Stomach (tissue), 19 donors: ENCODE measurements at places on chromosomes 11 and 22.

DNA sequence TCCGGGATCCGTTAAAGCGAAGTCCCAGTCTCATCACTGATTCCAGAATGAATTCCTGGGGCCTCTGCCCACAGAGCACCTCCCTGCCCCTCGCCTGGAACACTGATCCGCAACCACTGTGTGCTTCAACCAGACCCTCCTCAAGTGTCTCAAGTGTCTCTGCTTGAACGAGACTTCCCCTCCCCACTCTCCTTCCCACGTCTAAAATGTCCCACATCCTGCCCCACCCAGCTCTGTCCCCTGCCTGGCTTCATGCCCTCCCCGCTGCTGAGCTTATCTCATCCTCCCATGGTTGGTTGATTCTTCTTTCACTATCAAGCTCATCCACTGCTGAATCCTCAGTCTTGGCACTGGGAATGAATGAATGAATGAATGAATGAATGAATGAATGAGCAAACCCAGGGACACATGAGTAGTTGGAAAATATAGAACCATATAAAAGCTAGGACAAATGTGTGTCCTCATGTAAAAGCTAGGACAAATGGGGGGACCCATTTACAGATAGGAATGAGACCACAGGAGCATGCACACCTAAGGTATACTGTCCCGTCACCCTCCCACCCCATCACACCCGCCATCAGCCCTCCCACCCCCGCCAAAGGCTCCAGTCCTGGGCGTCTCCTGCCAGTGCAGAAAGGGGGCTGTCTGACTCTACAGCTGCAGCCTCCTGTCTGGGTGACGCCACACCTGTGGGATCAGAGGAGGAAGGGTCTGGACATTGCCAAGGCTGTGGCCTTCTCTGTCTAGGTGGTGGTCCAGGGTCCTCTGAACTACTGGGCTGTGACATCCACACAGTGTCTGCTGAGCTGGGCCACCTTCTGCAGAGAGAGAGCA lies 71.4 kb upstream of the LINC01488 start:
- DNase-seq, result no peak
- no peaks in the 10 kb centered on the region for H3K27me3 ChIP-seq

DNA sequence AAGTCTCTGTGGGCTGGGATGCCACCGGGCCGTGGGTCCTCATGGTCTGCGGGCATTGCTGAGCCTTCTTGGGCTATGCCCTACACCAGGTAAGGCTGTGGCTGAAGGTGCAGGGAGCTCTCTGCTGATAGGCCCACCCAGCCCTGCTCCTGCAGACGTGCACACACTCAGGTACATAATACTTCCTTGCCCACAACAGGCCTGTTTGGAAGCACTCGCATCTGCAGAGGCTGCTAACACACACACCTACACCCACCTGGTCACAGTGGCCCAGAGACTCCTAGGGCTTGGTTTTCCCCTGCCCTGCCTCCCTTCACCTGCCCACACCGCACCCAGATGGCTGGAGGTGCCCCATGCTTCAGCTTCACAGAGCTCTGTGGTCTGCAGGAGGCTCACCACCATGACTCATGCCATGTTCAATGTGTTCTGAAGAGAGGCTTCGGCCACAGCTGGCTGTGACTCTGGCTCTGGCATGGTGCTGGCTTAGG lies 72.8 kb upstream of the KCNQ1OT1 start:
- peaks cover 7% of the 10 kb centered on the region for H3K4me1 ChIP-seq
- DNase-seq, result peak; percentile 23
- H3K27ac ChIP-seq, result no peak overlapping the region
- no peak overlapping the region for H3K4me3 ChIP-seq

DNA sequence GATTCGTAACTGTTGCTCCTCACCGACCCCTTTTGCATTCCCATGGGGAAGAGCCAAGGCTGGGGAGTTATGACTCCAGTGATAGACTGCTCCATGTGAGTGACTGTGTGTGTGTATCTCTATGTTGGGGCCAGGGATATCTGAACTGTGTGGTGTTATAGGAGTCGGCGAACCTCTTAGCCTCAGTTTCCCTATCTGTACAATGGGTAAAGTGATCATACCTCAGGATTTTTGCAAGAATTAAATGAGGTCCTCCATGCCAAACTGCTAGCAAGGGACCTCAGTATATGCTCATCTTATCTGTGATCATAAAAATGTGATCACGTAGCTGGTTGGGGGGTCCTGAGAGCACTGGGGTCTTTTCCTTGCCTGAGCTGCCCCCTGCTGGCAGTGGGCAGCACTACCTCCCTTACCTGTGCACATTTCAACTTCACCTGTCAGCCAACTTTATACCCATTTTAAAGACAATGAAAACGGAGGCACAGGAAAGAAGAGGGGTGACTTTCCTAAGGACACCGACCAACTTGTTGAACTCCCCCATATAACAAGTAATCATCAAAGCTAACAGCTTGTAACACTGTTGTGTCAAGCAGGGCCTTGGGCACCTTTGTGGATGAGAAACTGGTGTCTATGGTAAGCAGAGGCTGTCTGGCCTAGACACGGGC lies 1.4 kb upstream of the DPP3 start:
- DNase-seq, result peak; percentile 58
- peaks cover 43% of the 10 kb centered on the region for H3K36me3 ChIP-seq
- H3K4me1 ChIP-seq, result peaks cover 18% of the 10 kb centered on the region
- H3K4me3 ChIP-seq, result peak overlapping the region; percentile 61

DNA sequence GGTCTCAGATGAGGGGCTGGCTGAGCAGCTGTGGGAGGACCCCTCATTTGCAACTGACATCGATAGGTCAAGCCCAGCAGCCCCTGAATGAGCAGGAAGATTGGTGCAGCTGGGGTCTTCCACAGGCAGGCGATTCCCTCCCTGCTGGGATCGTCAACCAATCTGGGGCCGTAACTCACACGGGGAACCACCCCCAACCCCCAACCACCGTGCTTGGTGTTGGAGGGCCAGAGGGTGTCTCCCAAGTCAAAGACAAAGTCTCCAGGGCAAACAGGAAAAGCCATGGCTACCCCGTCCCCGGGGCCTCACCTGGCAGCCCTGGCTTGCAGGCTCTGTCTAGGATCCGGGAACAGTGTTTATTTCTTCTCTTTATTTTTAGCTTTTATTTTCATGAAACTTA lies 26.9 kb upstream of the SCUBE1 start:
- H3K27me3 ChIP-seq, result no peaks in the 10 kb centered on the region
- H3K36me3 ChIP-seq, result no peaks in the 10 kb centered on the region
- peak; percentile 31 for DNase-seq

DNA sequence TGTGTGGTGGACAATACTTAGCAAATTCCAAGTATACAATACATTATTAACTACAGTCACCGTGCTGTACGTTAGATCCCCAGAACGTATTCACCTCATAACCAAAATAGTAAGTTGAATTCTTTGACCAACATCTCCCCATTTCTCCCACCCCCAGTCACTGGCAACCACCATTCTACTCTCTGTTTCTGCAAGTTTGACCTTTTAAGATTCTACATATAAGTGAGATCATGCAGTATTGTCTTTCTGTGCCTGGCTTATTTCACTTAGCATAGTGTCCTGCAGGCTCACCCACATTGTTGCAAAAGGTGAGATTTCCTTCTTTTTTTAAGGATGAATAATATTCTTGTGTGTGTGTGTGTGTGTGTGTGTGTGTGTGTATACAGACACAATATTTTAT lies 59.1 kb downstream of the IRAG1 start:
- no peaks in the 10 kb centered on the region for H3K27me3 ChIP-seq
- H3K27ac ChIP-seq, result no peak overlapping the region
- H3K4me3 ChIP-seq, result no peak overlapping the region
- DNase-seq, result no peak
- H3K4me1 ChIP-seq, result no peaks in the 10 kb centered on the region

DNA sequence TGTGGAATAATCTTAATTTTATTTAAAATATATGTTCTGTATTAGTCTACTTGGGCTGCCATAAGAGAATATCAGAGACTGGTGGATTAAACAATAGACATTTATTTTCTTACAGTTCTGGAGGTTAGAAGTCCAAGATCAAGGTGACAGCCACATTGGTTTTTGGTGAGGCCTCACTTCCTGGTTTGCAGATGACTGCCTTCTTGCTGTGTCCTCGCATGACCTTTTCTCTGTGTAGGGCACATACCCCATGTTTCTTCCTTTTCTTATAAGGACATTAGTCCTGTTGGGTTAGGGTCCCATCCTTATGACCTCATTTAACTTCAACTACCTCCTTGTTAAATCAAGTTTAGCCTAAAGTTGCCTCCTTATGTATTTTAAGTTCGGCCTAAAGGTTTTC lies 202.7 kb upstream of the MPPED2 start:
- peak; percentile 7 for DNase-seq
- no peak overlapping the region for H3K4me3 ChIP-seq
- no peaks in the 10 kb centered on the region for H3K36me3 ChIP-seq
- no peak overlapping the region for H3K27ac ChIP-seq
- H3K27me3 ChIP-seq, result no peaks in the 10 kb centered on the region

DNA sequence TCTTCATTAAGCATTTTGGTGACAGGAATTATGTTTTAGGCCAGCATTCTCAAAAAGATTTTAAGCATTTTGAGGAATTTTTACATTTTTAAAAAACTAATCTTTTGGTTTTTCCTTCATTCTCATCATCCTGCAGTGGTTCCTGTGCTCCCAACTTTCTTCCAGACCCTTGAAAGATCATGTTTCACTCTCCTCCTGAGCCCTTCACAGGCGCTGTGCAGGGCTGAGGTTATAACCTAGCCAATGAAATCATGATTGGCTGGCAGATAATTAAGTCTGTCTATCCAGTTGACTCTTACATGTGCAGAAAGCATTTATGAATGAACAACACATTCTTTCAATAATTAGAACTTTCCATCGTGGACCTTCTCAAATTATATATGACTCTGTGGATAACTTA lies 226.3 kb downstream of the DDX10 start:
- no peaks in the 10 kb centered on the region for H3K27me3 ChIP-seq
- no peak overlapping the region for H3K4me3 ChIP-seq
- H3K36me3 ChIP-seq, result no peaks in the 10 kb centered on the region

DNA sequence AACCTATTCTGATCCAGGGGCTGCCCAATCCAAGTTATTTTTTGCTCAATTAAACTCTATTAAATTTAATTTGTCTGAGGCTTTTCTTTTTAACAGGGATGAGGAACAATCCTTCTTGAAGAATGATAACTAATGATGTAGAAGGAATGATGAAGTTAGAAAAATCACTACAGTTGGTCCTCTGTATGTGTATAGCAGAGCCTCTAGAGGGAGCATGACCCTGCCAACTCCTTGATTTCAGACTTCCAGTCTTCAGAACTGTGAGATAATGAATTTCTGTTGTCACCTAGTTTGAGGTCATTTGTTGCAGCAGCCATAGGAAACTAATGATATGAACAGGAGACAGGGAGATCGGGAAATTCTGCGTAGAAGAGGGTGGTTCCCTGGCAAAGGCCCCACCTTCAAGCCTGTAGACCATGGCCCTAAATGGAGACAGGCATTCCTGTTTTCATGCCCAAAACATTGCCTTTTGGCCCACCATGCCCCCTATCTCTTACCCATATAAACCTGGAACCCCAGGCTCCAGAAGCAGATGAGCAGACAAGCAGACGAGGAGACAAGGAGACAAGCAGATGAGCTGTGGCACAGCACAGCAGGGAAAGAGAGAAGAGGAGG lies 7.7 kb upstream of the QSER1 start:
- H3K4me1 ChIP-seq, result no peaks in the 10 kb centered on the region
- H3K36me3 ChIP-seq, result no peaks in the 10 kb centered on the region
- H3K27me3 ChIP-seq, result no peaks in the 10 kb centered on the region
- no peak overlapping the region for H3K4me3 ChIP-seq

DNA sequence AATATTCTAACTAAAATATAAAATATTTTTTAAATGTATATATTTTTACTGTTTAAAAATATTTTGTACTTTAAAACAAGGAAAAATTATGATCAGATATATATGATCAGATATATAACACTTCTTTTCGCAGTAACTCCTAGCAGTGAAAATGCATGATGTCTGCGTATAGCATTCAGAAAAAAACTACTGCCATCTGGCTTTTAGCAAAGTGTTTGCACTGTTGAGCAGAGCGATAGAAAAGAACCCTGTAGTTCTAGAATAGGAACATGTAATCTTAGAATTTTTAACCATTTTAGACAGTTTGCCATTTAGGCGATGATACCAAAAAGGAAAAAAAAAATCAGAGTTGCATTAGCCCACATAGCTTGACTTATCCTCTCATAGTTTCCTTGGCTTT lies 370.4 kb upstream of the ANO3 start:
- H3K27me3 ChIP-seq, result no peaks in the 10 kb centered on the region
- DNase-seq, result peak; percentile 35
- H3K4me3 ChIP-seq, result no peak overlapping the region

- H3K27me3 ChIP-seq, result no peaks in the 10 kb centered on the region
- H3K27ac ChIP-seq, result no peak overlapping the region
- H3K4me3 ChIP-seq, result no peak overlapping the region
- no peak for DNase-seq
- peaks cover 3% of the 10 kb centered on the region for H3K4me1 ChIP-seq
Measured at GRCh38 chr11:72233773-72234513, 9.4 kb downstream of the INPPL1 start.

DNA sequence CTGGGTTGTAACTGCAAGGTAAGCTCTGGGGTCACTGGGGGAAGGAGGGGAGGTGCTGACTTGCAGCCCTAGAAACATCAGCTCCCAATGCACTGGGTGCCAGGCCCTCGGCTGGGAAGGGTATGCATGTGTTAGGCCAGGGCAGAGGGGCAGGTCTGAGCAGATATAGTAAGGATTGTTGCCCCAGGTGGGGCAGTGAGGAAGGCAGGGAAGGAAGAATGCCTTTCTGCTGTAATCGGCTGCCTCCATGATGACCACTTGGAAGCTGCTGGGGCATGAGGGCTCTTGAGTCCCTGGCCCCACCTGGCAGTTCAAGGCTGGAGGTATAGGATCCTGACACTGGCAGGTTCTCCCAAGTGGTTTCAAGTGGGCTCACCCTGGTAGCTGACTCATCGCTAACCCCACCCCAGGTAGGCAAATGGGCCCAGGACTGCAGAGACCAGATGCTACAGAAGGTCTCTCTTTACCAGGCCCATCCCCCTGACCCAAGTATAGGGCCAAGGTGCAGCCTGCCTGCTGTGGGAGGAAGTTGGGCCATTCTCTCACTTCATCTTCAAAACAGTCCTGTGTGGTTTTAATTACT lies 56.7 kb downstream of the TIMP3 start:
- H3K4me1 ChIP-seq, result peaks cover 19% of the 10 kb centered on the region
- H3K4me3 ChIP-seq, result no peak overlapping the region
- H3K27ac ChIP-seq, result no peak overlapping the region
- peaks cover 38% of the 10 kb centered on the region for H3K36me3 ChIP-seq
- DNase-seq, result no peak
- H3K27me3 ChIP-seq, result no peaks in the 10 kb centered on the region

GRCh38 chr11:70335511-70335910 lies 62.8 kb upstream of the CTTN start:
- H3K27ac ChIP-seq, result no peak overlapping the region
- no peak overlapping the region for H3K4me3 ChIP-seq
- DNase-seq, result no peak
- H3K4me1 ChIP-seq, result no peaks in the 10 kb centered on the region
